ENCODE measurements at places on chromosomes 4 and X.

GRCh38 chr4:118823471-118823870, 12.5 kb downstream of the SEC24D start:
- DNase-seq, result no peak

- DNase-seq, result no peak
Measured at GRCh38 chr4:96103086-96103485, 263.2 kb downstream of the PDHA2 start.

- DNase-seq, result no peak
Measured at GRCh38 chr4:71584585-71584984, 199.3 kb downstream of the GC start.

- DNase-seq, result no peak
Measured at GRCh38 chr4:100836929-100837328, 319.1 kb upstream of the EMCN start.

GRCh38 chrX:1807301-1807731, 192.5 kb downstream of the ASMT start:
- DNase-seq, result peak; percentile 56

DNA sequence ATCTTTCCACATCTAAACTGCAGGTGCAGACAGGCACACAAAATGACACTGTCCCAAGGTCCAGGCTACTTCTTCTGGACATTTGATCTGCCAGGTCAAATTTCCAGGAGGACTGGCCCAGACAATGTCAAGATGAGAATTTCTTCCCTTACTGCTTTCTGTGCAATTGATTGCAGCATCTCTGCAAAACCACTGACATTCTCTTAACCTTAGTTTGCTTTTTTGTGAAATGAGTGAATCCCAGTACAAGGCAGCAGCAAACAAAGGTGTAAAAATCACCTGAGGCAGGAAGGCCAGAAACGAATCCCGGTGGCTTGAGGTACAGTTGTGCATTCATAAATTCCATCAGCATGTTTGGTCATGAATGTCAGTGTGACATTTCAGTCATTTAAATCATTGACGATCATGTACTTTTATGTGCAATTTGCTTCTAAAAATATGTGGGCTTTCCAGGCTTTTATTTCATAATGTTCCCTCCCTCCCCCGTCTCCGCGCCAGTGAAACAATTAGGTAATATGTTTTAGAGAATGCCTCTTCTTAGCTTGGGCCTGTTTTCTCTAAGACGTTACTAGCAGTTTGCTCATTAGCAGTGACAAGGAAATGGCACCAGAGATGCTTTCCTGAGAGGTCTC, 39.1 kb downstream of the NHS start:
- no peak for DNase-seq
